ENCODE measurements at places on chromosomes 5 and 9.

GRCh38 chr5:112711436-112711835 lies 26.2 kb upstream of the APC start:
- no peaks in the 10 kb centered on the region for H3K36me3 ChIP-seq
- peaks cover 7% of the 10 kb centered on the region for H3K4me1 ChIP-seq
- H3K4me3 ChIP-seq, result no peak overlapping the region
- H3K27me3 ChIP-seq, result no peaks in the 10 kb centered on the region

DNA sequence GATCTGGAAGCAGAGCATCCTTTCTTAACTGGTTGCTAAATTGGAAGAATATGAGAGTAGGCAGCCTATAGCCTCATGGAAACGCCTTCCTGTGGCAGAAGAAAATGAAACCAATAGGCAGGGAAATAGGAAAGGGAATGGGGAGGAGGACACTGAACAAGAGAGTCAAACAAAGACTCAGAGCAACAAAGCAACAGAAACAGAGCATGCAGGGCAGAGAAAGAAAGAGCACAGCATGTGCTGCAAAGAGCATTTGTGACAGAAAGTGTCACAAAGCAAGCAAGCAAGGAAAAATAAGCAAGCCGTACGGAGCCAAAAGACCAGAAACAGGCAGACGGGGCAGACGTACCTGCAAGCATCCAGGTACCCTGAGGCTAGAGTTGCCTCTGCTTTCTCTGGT lies 123.1 kb downstream of the RAPGEF6 start:
- no peak for DNase-seq
- H3K36me3 ChIP-seq, result peaks cover 19% of the 10 kb centered on the region

GRCh38 chr5:61910771-61911170 lies 395.2 kb upstream of the KIF2A start:
- H3K4me3 ChIP-seq, result no peak overlapping the region
- no peaks in the 10 kb centered on the region for H3K36me3 ChIP-seq
- H3K4me1 ChIP-seq, result no peaks in the 10 kb centered on the region

GRCh38 chr9:81112627-81113452 lies 576.5 kb downstream of the TLE1 start:
- no peak overlapping the region for H3K4me3 ChIP-seq
- no peaks in the 10 kb centered on the region for H3K36me3 ChIP-seq
- no peak for DNase-seq
- H3K27ac ChIP-seq, result no peak overlapping the region

- no peak overlapping the region for H3K27ac ChIP-seq
- no peak overlapping the region for H3K4me3 ChIP-seq
- no peaks in the 10 kb centered on the region for H3K27me3 ChIP-seq
- H3K4me1 ChIP-seq, result no peaks in the 10 kb centered on the region
- DNase-seq, result no peak
These were observed 18.8 kb downstream of the ZBTB5 start for GRCh38 chr9:37446401-37446800.

GRCh38 chr9:119761812-119762211 lies 392.6 kb upstream of the BRINP1 start:
- H3K27me3 ChIP-seq, result no peaks in the 10 kb centered on the region
- DNase-seq, result no peak
- no peak overlapping the region for H3K4me3 ChIP-seq
- no peak overlapping the region for H3K27ac ChIP-seq
- H3K36me3 ChIP-seq, result no peaks in the 10 kb centered on the region

GRCh38 chr5:134902071-134902801 lies 2.7 kb upstream of the PCBD2 start:
- no peaks in the 10 kb centered on the region for H3K27me3 ChIP-seq
- no peak for DNase-seq
- peaks cover 23% of the 10 kb centered on the region for H3K36me3 ChIP-seq
- no peak overlapping the region for H3K27ac ChIP-seq
- H3K4me1 ChIP-seq, result no peaks in the 10 kb centered on the region

GRCh38 chr9:124780060-124780756 lies 3.3 kb downstream of the OLFML2A start:
- no peak for DNase-seq
- no peak overlapping the region for H3K27ac ChIP-seq
- peaks cover 3% of the 10 kb centered on the region for H3K4me1 ChIP-seq
- H3K4me3 ChIP-seq, result no peak overlapping the region
- peaks cover 22% of the 10 kb centered on the region for H3K27me3 ChIP-seq

DNA sequence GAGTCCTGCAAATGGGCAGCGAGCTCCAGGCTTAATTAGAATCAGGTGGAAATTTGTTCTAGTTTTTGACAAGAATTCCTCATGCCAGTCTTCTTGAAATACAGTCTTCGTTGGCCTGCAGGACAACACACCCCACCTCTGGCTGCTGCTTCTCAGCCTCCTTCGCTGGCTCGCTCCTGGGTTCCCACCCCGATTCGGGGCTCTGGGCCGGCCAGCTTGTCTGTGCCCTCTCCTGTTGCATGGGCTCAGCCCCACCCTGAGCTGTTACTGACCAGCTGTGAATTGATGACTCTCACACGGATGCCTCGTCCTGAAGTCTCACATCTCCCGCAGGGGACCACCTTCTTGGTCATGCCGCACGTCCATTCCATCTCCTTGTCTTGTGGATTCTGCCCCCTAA lies 21.0 kb downstream of the PSD2 start:
- no peak overlapping the region for H3K4me3 ChIP-seq
- H3K4me1 ChIP-seq, result no peaks in the 10 kb centered on the region
- no peak for DNase-seq
- no peak overlapping the region for H3K27ac ChIP-seq
- H3K36me3 ChIP-seq, result no peaks in the 10 kb centered on the region

- no peak for DNase-seq
- no peaks in the 10 kb centered on the region for H3K36me3 ChIP-seq
- H3K27me3 ChIP-seq, result no peaks in the 10 kb centered on the region
These were observed 159.9 kb downstream of the NTRK2 start for GRCh38 chr9:84829471-84829870.

- H3K27me3 ChIP-seq, result peaks cover 6% of the 10 kb centered on the region
- H3K36me3 ChIP-seq, result no peaks in the 10 kb centered on the region
- H3K4me1 ChIP-seq, result no peaks in the 10 kb centered on the region
- no peak for DNase-seq
- H3K27ac ChIP-seq, result no peak overlapping the region
These were observed 892 bp upstream of the TNC start for GRCh38 chr9:115118879-115119218.

- H3K27ac ChIP-seq, result no peak overlapping the region
- H3K4me1 ChIP-seq, result no peaks in the 10 kb centered on the region
- H3K4me3 ChIP-seq, result no peak overlapping the region
- H3K27me3 ChIP-seq, result no peaks in the 10 kb centered on the region
- DNase-seq, result no peak
These were observed 45.2 kb downstream of the UBE2QL1 start for GRCh38 chr5:6493681-6494454.

- no peaks in the 10 kb centered on the region for H3K36me3 ChIP-seq
- no peaks in the 10 kb centered on the region for H3K4me1 ChIP-seq
- no peak overlapping the region for H3K27ac ChIP-seq
- no peak for DNase-seq
- H3K27me3 ChIP-seq, result no peaks in the 10 kb centered on the region
- H3K4me3 ChIP-seq, result no peak overlapping the region
These were observed 51.2 kb upstream of the ADRA1B start for GRCh38 chr5:159864885-159865691.

DNA sequence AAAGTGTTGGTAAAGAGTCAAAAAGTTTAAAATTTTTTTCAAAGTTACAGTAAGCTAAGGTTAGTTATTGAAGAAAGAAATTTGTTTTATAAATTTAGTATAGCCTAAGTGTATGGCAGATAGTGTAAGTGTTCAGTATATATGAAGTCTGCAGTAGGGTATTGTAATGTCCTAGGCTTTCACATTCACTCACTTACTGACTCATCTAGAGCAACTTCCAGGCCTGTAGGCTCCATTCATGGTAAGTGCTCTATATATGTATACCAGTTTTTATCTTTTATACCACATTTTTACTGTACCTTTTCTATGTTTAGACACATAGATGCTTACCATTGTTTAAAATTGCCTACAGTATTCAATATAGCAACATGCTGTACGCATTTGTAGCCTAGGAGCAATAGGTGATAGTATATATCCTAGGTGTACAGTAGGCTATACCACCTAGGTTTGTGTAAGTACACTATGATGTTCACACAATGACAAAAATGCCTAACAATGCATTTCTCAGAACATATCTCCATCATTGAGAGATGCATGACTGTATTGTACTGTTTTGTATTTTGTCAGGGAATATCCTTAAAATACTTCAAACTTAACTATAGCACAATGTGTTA lies 38.5 kb downstream of the CYSTM1 start:
- no peaks in the 10 kb centered on the region for H3K36me3 ChIP-seq
- no peak overlapping the region for H3K4me3 ChIP-seq
- no peaks in the 10 kb centered on the region for H3K4me1 ChIP-seq
- DNase-seq, result no peak
- H3K27me3 ChIP-seq, result no peaks in the 10 kb centered on the region

GRCh38 chr5:90131383-90132133 lies 278.0 kb downstream of the CETN3 start:
- H3K27ac ChIP-seq, result no peak overlapping the region
- H3K27me3 ChIP-seq, result no peaks in the 10 kb centered on the region
- no peak for DNase-seq
- H3K36me3 ChIP-seq, result no peaks in the 10 kb centered on the region
